ENCODE measurements at places on chromosomes 7 and 10. TPM values are rescaled to one million over a fixed set of nuclear protein-coding genes. Genes with fewer than 3 reads are reported as not detected.

TRIM74 gene
- 0.12 TPM for total RNA-seq

DNA sequence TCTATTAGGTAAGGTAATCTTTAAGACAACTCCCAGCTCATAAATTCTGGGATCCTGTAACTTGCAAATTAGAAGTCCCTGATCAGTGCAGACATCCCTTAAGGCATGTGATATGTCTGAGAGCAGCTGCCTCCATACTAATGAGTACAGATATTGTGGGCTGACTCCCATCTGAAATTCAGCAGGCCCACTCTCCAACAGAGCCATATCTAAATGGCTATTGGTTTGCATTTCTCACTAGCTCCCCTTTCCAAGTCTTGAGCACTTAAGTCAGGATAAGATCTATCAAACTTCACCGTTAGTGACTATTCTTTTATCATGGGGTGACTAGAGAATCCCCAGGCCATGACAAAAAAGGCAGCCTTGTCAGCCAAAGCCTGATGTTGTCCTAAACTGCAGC, 785.4 kb downstream of the IPMK start:
- DNase-seq, result no peak

DNA sequence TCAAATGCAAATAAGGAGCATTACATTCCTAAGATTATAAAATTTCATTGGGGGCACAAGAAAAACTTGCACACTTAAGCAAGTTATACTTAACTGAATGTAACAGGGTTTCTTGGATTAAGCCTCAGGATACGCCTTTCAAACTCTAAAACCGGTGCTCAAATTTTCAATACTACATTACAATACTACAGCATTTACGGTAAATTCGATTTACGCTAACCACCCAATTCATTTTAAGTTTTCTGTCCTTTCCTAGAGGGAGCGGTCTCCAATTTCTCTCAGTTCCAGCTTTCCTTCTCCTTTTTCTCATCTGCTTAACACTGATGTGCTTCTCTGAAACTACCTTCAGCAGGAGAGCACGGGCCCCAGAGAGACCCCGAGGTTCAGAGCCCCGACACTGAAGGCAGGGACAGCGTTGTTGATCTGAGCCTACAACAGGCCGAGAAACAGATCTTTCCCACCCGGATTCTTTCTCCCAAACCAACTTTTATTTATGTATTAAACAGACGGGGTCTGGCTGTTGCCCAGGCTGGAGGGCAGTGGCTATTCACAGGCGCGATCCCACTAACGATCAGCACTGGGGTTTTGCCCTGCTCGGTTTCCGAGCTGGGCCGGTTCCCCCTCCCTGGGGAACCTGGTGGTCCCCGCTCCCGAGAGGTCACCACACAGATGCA, 798 bp downstream of the ZNF425 start:
- no peak for DNase-seq

GRCh38 chr10:103192089-103192450, 1.0 kb downstream of the NT5C2 start:
- DNase-seq, result peak; percentile 31

DNA sequence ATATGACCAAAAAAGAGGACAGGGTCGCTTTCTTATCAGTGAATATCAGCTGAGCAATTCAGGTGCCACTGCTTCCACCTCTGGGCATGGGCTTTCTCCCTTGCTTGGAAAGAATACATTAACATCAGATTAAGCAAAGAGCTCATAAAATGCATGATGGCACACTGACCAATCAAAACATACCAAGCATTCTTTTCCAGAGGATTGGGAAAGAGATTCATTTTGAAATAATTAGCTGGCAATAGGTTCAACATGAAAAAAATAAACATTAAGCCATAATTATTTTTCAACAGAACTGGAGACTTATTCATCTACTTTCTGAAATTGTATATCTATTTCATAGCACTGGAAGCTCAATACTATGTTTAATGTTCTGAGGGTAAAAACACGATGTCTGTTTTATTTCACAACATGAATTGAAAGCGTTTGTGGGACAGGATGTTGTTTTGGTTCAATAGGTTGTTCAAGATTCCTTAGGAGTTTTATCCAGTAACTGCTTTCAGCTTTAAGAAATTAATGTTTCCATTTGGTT, 53.2 kb downstream of the TFAM start:
- DNase-seq, result peak; percentile 41

- no peak for DNase-seq
Observed at GRCh38 chr10:17950726-17951125, 992 bp upstream of the SLC39A12 start.

DNA sequence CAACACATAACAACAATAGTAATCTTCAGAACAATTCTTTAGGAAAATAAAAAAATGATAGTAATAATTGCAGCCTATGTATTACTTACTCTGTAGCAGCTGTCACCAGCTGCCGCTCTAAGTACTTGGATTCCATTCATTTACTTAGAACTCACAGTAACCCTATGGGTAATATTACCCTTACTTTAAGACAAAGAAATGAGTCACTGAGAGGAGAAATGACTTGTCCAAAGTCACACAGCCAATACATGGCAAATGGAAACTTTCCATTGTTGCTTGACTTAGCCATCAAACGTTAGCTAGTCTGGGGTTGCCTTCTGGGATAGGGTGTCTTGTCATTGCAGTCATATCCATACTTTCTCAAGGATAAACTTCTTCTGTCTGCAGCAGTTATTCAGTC, 3.6 kb downstream of the CCNY start:
- DNase-seq, result no peak

- no peak for DNase-seq
Observed at GRCh38 chr7:30382607-30383006, 96.0 kb downstream of the NOD1 start.

DNA sequence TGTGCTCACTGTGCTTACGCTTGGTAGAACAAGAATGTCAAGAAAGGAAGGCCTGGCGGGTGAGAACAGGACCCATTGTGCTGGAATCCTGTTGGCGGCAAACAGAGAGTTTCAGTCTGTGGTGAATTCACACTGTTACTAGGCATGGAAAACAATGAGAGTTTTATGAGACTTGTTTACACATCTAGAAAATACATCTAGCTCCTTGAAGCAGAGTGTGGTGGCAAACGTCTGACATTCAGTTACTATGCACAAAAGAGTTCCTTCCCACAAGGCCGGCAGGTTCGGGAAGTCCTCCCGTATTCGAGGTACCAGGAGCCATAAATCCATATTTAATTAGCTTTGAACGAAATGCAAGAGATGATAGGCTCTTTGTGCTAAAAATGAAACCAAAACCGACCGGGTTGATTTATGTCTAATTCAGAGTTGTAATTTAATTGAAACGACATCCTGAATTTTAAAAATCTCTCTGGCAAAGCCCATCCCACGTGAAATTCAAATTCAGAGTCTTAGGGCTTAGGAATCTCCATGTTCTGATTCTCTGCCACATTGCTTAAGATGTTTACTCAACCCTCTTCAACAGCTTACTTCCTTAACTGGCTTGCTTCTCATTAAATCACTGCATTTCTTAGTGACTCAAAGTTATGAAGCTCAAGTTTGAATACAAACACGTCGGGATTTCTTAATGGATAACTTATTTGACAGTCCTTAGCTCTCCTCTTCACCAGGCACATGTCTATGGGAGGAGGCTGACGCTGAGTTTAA, 299.9 kb upstream of the PITRM1 start:
- DNase-seq, result peak; percentile 54

GRCh38 chr10:67723601-67724000, 27.6 kb upstream of the CTNNA3 start:
- DNase-seq, result no peak

DNA sequence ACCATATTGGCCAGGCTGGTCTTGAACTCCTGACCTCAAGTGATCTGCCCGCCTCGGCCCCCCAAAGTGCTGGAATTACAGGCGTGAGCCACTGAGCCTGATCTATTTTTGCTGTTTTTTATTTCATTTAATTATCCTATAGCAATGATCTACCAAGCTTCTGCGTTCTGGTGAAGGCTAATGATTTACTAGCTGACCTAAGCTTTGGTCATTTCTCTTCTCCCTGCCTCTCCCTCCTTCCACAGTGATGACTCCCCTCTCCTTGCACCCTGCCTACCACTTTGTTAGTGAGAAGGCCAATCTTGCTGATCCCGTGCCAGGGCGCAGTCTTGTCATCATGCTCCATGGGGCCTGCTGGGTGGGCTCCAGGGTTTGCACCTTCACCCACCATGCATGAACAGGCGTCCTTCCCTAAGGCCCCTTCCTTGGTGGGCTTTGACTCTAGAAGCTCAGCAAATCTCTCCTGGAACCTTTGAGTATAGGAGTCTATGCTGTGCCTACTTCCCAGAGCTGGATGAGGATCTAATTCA, 11.9 kb upstream of the ZCCHC24 start:
- DNase-seq, result no peak

- no peak for DNase-seq
Observed at GRCh38 chr7:36896956-36897590, 172.8 kb upstream of the AOAH start.

Data from A172 (cell line).